SJSA1 (cell line): ENCODE measurements at places on chromosomes 2 and 18.
A peak's percentile ranks its signal among the peaks of the same experiment; 100 is the strongest.

DNA sequence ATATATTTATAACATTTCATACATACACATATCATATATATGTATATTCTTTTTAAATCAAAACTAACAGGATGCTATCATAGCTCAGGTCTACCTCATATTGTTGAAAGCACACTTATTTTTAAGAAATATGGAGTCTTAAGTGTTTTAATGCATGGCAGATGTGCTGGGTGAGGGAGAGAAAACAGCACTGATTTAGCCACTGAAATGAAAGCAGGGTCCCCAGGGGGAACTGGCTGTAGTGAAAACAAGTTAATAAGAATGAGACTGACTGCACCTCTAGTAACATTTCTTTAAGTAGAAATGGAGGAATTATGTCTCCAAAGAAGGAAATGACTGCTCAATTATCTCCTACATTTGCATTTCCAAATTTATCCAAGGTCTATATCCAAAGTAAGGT is 857.8 kb downstream of the DCDC2C start:
- DNase-seq: no peak

- DNase-seq: peak; percentile 69
Observed at GRCh38 chr18:23307567-23308295, 145.4 kb upstream of the RIOK3 start.

GRCh38 chr2:73070643-73071359 is 711 bp downstream of the SFXN5 start:
- DNase-seq: no peak

DNA sequence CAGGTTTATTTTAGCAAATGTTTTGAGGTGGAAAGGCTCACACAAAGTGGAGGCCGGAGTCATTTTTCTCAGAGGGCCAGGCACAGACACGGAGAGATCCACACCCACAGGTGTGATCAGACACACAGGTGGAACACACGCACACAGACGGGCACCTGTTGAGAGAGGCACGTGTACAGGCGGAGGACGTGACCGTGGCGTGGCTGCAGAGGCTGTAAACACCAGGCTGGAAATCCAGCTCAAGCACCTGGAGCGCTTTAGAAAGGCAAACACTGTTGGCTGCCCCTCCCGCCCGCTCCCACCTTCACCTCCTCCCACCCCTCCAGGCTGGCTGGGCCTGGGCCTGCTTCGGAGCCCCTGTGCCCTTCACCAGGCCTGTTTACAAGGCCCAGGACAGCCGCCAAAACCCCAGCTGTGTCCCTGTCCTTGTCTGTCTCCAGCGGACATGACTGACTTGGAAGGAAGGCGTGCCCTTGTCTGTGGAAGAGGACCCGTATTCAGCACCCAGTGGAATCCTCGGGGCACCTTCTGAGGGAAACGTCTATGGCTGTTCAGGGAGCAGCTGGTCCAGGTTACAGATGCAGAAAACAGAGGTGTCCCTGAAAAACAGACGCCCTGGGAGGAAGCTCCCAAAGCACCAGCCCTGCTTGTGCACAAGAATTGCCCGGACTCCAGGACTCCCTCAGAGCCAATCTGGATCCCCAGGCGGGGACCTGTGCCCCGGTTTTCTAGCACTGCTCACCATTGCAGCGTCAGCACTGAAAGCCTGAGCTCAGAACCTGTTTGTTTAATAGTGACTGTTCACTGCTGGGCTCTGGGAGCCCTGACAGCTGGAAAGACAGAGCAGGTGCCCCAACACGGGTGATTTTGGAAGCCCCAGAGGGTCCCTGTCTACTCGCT is 134.3 kb upstream of the HAAO start:
- no peak for DNase-seq

GRCh38 chr2:50469784-50470183 is 562.1 kb downstream of the NRXN1 start:
- DNase-seq: no peak

DNA sequence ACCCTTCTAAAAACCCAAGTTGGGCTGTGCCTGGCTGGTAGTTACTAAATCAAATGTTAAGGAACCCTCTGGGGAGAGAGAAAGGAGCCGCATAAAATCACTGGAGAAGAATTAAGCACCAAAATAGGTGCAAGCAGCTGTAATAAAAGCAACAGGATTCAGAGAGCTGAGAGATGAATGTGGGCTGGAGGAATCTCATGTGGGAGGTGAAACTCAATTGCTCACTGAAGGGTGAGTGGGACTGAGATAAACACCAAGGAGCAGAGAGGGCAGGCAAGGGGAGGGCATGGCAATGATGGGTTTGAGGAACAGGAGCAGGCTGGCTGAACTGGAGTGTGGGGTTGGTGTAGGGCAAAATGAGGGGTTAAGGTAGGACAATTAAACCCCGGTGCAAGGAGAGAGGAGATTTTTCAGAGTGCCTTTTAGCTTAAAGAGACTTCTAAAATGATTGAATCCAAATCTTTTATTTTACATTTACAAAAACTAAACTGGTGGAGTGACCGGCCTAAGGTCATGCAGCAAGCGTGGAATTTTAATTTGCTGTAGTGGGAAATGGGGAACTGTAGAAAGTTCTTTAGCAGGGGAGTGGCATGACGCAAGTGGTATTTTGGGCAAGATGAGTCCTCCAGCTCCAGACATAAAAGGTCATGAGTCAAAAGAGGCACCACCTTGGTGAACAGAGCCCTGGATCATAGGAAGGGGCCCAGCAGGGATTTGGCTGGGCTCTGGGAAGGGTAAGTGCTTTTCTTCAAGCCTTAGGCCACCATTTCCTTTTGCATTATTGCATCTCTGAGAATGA is 10.5 kb downstream of the PLB1 start:
- no peak for DNase-seq

GRCh38 chr18:57670046-57670445 is 48.4 kb upstream of the NARS1 start:
- DNase-seq: no peak

DNA sequence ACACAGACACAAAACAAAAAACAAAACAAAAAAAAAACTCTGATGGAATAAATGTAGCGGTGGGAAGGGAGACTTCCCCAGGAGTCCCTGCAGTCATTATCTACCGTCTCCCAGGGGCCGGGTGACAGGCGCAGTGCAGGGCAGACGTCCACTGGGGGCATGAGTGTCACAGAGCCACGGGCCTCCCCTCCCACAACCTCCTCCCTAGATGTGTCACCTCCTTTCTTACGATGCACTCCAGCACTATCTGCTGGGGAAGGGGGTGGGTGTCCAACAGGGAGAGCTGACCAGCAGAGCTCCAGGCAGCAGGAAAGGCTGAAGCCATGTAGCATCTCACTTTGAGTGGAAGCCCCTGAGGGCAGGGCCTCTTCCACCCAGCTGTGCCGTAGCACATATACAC is 84.5 kb downstream of the LONRF2 start:
- no peak for DNase-seq

DNA sequence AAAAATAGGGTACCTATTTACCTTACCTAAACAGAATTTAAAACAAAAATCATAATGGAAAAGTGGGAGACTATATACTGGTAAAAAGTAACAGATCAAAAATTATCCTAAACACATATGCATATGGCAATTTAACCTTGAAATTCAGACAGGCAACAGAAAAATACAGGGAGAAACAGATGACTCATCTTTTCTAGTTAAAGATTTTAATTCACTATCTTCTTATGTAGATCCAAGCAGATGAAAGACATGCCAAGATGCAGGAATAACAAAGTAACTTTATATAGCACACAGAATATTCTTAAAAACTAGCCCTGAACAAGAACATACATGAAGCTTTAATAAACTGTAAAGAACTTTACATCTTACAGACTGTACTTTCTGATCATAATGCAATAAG is 30.9 kb downstream of the PRPF40A start:
- no peak for DNase-seq

DNA sequence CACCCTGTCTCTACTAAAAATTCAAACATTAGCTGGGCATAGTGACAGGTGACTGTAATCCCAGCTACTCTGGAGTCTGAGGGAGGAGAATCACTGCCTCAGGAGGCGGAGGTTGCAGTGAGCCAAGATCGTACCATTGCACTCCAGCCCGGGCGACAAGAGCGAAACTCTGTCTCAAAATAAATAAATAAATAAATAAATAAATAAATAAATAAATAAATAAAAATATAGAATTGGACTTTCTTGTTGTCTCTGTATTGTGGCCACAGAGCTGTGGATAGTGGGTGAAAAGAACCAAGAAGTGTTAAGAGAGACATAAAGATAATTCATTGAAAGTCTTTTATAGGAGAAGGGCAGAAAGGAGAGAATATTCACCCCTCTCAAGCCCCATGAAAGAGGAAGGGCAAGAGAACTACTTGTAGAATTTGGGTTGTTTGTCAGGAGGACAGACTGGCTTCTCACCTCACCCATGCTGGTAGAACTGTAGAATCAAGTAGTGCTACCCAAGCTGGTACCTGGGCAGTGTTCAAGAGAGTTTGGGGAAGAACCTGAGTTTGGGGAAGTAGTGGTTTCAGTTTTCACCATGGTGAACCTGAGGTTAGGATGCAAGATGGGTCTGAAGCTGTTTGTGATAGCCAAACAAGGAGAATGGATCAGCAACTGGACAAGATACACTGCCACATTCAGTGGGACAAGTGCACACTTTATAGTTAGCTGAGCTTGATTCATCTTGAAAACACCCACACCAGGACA is 256.5 kb downstream of the CD226 start:
- no peak for DNase-seq

- DNase-seq: no peak
Observed at GRCh38 chr2:241788135-241788534, 11.5 kb downstream of the GAL3ST2 start.

DNA sequence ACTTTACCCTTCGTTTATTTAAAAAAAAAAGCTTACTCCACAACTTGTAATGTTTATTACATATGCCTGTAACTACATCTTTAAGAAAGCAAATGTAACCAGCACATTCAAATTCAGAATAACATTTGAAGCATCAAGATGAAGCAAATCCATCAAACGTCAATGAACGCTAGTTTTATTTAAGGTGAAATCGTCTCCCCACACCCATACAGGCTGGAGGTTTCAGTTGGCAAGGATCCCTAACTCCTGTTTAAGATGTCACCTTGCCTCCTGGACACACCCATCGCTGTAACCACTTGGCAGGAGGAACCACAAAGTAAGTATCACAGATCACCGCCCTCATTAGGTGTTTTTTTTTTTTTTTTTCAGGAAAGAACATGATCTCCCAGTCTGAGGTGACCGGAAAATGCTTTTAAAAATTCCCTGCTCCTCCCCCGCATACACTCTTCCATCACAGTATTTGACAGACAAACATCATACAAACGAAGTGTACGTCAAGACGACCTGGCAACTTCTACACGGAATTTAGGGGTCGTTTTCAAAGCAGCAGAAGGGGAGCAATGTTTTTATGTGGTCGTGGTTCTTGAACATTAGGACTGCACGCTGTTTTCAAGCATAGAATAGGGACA is 19.7 kb upstream of the STPG4 start:
- DNase-seq: peak; percentile 67

DNA sequence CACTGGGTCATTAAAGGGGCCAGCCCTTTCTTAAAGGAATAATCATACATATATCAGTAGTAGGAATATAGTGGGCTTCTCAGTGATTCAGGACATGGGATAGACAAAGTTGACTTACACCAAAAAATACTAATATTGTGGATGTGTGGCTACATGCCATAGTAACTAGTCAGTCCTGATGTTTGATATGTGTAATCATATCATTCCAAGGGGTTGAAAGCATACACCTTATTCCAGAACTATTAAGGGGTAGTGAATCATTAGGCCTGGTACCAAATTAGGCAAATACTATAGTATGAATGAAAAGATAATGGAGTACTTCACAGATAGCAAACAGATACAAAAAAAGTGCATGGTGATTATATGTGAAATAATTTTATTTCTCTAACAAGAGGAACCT is 814.9 kb upstream of the NRXN1 start:
- DNase-seq: no peak

- DNase-seq: no peak
Observed at GRCh38 chr18:40215979-40216378, 1739.1 kb upstream of the PIK3C3 start.

DNA sequence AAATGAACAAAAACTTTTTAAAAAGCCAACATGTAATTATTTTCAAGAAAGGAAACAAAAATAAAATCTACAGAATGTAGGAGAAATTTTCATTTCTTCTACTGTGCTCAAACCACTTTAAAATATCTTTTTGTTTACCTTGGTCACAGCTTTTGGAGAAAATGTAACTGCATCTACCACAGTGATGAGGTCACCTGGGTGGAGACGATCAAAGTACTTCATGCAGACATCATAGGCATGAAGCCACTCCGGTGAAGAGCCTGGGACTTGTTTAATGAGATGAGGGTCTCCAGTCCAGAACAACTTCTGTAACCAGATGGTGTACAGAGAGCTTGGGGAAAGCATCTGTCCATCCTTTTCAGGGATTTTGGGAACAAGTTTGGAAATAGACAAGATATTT is 285.8 kb downstream of the NBAS start:
- DNase-seq: no peak

DNA sequence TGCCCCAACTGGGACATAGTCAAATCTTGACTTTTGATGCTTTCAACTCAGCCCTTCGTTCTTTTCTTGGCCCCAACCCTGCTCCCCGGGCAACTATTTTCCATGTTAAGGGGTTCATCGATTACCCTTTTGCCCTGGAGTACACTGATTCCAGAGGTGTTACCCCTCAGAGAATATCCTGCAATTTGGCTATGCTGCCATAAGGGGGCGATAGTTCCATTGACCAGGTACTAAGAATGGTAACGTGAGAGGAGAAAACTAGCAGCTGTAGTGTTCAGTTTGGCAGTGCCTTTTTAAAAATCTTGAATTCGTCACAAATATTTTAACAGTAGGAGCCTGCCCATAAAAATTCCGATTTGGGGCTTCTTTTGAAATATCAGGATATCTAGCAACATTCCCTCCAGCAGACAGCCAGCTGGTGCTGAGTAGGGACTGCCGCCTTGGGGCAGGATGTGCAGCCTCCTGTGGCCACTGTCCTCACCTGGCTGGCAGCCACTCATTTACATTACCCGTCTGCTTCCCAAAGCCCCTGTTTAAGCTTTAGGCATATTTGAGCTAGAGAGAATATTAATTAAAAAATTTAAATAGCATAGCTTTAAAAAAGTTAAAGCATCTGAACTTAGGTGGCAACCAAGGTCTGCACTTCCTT is 146.3 kb upstream of the SKOR2 start:
- no peak for DNase-seq

GRCh38 chr2:158486970-158487325 is 30.2 kb downstream of the PKP4 start:
- DNase-seq: peak; percentile 48

GRCh38 chr18:45938488-45938935 is 28.6 kb downstream of the EPG5 start:
- DNase-seq: no peak

DNA sequence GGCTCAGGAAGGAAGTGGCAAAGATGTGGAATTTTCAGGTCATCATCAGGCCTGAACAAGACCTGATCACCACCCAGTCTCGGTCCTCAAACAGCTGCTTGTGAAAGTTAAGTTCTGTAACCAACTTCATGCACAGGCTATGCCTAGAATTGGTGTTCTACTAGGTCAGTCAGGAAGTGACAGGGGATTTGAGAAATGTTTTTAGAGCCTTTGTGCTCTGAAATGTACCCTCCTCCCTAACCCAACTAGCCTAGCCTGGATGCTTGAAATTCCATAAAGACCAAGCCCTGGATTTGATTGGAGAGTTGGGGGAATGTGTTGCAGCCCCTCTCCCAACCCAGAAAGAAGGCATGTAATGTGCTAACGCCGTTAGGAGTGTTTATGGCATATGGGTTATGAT is 63.3 kb downstream of the TGOLN2 start:
- peak; percentile 46 for DNase-seq

GRCh38 chr2:181112916-181113315 is 132.5 kb downstream of the UBE2E3 start:
- DNase-seq: no peak

GRCh38 chr2:103959174-103960128 is 894.5 kb upstream of the POU3F3 start:
- no peak for DNase-seq

- peak; percentile 77 for DNase-seq
Observed at GRCh38 chr2:201257956-201258665, 2.2 kb upstream of the CASP8 start.
